OCI-M1 (cell line): ENCODE measurements at places on chromosomes 2 and 18.
A peak's percentile ranks its signal among the peaks of the same experiment; 100 is the strongest.

DNA sequence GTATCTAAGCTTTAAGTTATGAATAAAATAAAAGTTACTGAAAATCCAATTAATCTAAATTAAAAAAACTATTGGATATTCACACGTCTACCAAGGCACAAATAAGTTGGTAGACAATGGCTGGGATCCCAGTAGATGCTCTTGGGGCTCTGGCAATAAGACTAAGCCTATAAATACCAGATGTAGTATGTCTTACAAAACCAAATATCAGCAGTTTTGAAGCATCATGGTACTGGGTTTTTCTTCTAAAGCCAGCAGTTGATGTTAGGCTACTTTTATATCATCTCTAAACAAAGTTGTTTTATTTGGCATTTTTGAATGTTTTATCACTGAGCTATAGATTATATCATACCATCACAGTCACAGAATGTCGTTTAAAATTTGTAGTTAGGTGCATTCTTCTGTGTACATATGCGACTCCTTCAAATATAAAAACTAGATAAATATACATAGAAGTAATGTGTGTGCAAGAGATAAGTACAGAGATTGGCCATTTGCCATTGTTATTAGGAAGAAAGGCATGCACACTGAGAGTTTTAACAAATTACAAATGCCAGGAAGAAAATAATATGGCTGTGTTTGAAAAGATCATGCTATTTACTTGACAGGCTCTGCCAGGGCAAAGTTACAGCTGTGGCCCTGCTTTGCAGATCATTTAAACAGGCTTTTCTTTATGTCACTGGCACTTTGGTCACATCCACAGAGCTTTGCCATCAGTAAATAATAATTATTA lies 21.6 kb upstream of the TMEM17 start:
- DNase-seq: no peak

DNA sequence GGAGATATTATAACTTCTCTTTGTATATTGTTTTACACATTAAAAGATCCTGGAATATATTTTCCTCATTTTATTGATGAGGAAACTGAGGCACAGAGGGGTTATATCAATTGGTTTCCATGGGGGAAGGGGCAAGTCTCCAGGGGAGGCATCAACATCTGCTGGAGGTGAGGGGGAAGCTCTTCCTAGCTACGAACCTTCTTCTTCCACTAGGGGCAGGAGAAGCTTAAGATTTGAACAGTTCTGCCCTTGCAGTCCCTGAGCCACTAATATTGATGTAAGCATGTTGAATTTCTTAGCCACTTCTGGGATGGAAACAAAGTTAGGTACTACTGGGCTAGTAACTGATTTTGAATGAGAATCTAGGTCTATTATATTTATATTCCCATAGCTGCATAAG lies 140.1 kb upstream of the AQP4 start:
- peak; percentile 52 for DNase-seq

DNA sequence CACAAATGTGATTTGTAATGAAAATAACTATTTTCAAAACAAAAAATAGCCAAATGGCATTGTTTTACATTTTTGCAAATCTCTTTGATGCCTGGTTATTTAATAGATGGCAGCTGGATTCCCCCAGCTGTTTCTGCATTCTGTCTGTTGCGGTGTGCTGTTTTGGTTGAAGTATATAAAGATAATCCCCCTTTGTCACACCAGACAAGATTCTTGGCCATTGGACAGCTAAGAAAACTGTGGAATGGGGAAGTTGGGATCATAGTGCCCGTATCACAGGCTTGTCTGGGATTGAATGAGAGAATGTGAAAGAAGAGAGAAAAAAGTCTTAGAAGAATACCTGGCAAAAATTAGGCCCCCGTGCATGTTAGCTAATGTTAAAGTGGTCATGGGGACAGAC lies 19.5 kb upstream of the LYPD6B start:
- no peak for DNase-seq

DNA sequence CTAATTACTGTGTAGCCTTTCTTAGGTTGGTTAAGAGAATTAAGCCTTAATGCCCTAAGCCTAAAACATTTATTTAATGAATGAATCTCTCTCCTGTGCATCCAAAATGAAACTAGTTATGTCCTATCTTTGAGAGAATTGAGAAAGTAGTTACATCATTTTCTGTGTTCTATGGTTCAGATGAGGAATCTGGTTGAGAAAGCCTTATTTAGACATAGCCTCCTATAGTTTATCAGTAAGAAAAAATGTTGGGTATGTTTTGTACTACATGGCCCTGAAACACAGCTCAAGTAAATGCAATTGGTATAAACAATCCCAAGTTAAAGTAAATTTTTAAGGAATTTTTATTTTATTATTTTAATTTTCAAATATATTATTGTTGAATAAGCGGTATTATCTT lies 25.9 kb upstream of the RAMP1 start:
- DNase-seq: no peak
